Dorsolateral prefrontal cortex (tissue), 122 donors: ENCODE measurements at places on chromosomes 4 and X.

DNA sequence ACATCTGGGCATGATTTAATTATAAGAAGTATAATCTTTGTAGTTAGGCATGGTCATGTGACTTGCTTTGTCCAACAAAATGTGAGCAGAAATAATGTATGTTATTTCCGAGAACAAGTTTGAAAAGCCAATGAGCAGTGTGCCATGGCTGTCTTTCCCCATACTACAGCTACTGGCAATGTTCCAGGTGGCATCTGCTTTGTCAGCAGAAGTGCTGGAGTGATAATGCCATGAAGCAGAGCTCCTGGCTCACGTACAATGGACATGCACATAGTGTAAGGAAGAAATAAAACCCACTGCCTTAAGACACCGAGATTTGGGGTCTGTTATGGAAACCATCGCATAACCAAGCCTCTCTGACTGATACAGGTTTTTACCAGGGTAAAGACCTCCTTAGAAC, 212.6 kb upstream of the RASGEF1B start:
- no peak for DNase-seq

DNA sequence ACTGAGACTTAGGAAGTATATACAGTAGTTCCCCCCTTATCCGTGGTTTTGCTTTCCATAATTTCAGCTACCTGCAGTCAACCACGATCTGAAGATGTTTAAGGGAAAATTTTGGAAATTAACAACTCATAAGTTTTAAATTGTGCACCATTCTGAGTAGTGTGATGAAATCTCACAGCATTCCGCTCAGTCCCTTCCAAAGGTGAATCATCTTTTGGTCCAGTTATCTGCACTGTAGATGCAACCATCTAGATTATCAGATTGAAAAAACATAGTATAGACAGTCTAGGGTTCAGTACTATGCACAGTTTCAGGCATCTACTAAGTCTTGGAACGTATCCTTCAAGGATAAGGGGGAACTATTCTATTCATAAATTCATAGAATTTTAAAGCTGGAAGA, 109.0 kb downstream of the ANXA3 start:
- no peak for DNase-seq

GRCh38 chr4:55251342-55251741, 94.7 kb upstream of the SRD5A3 start:
- no peak for DNase-seq

- DNase-seq: no peak
Observed at GRCh38 chrX:13888284-13888683, 71.4 kb upstream of the GPM6B start.

DNA sequence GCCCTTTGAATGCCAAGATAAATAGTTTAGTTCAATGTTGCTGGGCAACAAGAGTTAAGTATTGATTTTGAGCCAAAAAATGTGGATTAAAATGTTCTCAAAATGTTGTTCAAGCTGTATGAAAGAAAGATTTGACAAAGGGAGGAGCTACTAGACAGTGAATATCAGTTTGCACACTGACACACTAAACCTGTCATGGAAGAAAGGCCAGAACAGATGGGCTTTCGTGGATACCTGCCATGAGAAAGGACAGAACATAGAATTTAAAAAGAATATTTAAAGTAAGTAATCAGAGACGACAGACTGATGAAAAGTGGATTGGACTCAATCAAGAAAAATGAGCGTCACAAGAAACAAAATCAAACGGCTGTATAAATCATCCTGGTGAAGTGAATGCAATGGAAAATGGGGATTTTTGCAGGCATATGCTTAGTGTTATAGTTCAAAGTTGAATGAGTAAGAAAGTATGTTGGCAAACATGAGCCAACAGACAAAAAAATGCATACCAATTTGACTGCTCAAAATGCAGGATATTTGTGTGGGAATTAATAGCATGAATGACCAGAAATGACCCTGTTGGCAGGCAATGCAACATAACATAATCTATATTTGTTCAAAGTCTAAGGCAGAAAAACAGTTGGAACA, 7.4 kb downstream of the PCDH18 start:
- DNase-seq: no peak
